ENCODE measurements at places on chromosomes 5 and 9. TPM values are rescaled to one million over a fixed set of nuclear protein-coding genes. Genes with fewer than 3 reads are reported as not detected.

Gene RAB24
- total RNA-seq = 12.3 TPM

DNA sequence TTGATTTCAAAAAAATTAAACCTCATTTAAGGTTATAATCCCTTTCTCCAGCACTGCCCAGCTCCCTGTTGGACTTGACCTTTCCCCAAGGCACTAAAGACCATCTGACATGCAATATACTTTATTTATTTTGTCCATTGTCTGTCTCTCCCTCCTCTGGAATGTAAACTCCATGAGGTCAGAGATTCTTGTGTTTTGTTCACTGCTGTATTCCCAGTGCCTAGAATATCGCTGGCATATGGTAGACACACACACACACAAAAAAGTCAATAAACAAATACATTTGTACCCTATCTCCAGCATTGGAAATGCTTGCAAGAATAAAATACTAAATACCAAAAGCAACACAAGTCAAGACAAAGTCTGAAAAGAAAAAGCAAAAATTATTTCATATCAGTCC, 17.3 kb upstream of the ARSB start:
- no peaks in the 10 kb centered on the region for H3K4me1 ChIP-seq
- H3K4me3 ChIP-seq = no peak overlapping the region
- H3K27ac ChIP-seq = no peak overlapping the region
- H3K27me3 ChIP-seq = no peaks in the 10 kb centered on the region

- peak; percentile 20 for DNase-seq
- peaks cover 37% of the 10 kb centered on the region for H3K4me1 ChIP-seq
- H3K4me3 ChIP-seq = no peak overlapping the region
- peaks cover 24% of the 10 kb centered on the region for H3K27me3 ChIP-seq
- H3K36me3 ChIP-seq = no peaks in the 10 kb centered on the region
These were observed 1.1 kb upstream of the SV2C start for GRCh38 chr5:76081811-76082771.

- H3K4me3 ChIP-seq = peak overlapping the region; percentile 74
- no peak overlapping the region for H3K27ac ChIP-seq
- peaks cover 9% of the 10 kb centered on the region for H3K4me1 ChIP-seq
- no peaks in the 10 kb centered on the region for H3K36me3 ChIP-seq
These were observed 681 bp upstream of the TMEFF1 start for GRCh38 chr9:100472268-100472667.

DNA sequence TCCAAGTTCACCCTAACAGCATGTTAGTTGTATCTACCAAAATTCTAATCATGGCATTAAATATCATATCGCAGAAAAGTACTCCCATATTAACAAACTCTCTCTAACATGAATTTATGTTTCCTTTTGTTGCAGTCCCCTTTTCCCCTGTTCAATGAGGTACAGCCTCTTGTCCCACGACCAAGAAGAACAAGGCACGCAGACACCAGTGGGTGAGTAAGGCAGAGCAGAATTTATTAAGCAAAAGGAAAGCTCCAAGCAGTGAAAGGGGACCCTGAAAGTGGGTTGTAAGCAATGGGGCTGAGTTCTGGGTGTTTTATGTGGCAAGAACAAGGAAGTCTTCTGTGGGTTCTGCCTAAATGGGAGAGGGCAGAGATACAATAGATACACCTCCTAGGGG, 183.5 kb downstream of the LURAP1L start:
- H3K4me1 ChIP-seq = no peaks in the 10 kb centered on the region
- no peak overlapping the region for H3K27ac ChIP-seq
- DNase-seq = no peak
- H3K27me3 ChIP-seq = no peaks in the 10 kb centered on the region
- H3K4me3 ChIP-seq = no peak overlapping the region
- H3K36me3 ChIP-seq = no peaks in the 10 kb centered on the region
